ENCODE measurements at places on chromosomes 12 and 14.
A peak's percentile ranks its signal among the peaks of the same experiment; 100 is the strongest.

DNA sequence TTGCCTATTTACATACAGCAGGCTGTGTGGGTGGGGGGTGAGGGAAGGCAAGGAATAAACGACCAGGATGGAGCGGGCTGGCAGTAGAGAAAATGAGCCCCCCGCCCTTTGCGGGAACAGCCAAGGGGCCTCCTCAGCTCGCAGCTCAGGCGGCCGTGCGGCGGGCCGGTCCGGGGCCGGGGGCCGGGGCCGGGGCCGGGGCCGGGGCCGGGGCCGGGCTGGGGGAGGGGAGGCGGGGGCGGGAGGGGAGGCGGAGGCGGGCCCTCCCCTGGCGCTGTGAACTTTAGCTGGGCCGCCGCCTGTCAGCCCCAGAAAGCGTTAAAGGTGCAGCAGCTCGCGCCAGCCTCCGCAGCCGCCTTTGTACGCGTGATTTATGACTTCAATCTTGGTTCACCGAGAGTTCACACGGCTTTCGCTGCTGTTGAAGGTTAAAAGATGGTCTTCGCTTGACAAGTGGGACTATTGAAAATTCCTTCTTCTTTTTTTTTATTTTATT is 28.8 kb downstream of the HOXC4 start:
- peak; percentile 38 for DNase-seq

DNA sequence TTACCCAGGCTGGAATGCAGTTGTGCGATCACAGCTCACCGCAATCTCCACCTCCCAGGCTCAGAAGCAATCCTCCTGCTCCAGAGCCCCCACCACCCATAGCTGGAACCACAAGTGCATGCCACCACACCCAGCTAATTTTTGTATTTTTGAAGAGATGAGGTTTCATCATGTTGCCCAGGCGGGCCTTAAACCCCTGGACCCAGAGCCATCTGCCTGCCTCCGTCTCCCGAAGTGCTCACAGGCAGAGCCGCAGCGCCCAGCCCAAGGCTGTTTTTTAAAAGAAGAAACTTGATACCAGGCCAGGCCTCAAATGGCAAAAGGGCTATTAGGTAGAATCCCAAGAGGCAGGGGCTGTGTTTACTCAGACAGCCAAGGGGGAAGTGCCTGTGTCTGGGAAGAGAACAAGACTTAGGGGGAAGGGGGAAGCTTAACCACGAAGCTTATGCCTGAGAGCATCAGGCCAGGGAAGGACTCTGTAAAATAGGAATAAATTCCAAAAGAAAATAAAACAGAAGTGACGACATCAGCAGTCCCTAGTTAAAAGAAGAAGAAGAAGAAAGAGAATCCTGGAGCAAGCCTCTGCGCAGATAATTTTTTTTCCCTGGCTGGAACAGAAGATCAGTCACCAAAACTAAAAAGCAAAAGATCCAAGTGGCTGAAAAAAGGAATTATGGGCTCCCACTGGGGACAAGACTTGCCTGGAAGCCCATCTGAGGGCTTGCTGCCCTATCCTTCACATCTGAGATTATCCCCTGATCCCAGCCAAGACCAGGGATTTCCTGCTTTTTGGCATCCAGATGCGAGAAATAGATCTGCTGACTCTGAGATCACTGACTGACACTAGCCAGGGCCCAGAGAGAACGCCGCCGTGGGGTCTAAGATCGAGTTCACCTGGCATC is 170.5 kb downstream of the NDUFA12 start:
- DNase-seq: peak; percentile 77

- DNase-seq: no peak
Measured at GRCh38 chr14:57408037-57408436, 17.7 kb downstream of the NAA30 start.

GRCh38 chr14:106530423-106531107 is 1004.2 kb downstream of the TMEM121 start:
- no peak for DNase-seq

GRCh38 chr14:103802356-103802755 is 45.0 kb downstream of the PPP1R13B start:
- peak; percentile 68 for DNase-seq

DNA sequence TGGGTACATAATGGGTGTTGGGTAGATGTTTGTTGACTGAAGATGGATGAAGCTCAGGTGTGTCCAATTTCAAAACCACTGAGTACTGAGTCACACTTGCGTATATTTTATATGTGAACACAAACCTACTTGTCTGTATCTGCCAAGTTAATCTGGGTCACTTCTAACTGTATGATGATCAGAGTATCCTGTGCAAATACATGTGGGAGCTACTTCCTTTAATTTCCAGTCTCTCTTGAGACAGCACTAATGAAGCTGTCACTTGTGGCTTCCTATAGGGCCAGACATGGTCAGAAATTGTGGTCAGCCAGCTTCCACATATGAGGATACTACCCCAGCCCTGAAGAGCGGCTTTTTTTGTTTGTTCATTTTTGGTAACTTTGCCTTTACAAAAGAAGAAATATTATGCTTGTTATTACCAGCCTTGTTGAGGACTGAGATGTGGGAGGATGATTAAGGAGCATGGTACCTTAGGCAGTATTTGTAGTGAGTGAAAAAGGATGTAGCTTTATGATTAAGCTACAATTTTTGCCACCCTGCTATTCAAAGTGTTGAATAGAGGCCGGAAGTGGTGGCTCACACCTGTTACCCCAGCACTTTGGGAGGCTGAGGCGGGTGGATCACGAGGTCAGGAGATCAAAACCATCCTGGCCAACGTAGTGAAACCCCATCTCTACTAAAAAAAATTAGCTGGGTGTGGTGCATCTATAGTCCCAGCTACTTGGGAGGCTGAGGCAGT is 32.4 kb downstream of the PLXNC1 start:
- DNase-seq: no peak

- DNase-seq: peak; percentile 43
Measured at GRCh38 chr14:60722357-60723115, 1.6 kb downstream of the SIX4 start.

DNA sequence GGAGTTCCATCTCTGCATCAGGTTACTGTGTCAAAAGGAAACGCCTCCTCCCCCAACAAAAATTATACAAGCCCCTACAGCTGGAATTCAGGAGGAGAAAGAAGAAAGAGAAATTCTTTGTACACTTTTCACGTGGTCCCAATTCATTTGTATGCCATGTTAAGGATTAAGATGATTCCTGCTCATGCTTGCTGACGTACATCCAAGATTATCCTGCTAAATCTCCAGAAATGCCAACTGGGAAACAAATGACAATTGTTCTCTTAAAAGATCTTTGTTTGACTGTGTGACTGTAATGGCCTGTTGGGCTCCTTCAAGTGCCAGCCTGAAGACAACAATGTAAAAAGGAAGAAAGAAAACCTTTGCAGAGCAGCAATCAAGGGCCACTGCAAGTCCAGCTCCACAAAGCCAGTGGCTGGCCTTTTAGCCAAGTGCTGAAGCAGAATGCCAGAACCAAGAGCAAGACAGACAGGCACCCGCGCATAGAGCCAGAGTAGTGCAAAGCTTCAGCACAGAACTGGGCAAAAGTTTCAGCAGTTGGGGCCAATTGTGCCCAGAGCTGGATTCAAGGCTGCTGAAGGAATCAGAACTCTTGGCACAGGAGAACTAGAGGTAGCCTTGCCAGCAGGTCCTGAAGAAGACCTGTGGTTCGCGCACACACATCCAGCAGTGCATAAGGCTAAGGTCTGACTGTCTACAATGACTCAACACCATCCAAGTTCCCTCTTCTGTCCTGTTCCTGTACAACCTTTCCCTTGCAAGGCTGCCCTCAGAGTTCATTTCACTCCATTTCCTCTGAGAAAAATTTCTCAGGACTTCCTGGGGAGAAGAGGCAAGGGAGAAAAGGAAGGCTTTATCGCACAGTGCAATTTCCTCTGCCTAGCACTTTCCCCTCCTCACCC is 209.7 kb upstream of the BMP4 start:
- no peak for DNase-seq

GRCh38 chr12:51862947-51863346 is 14.4 kb upstream of the FIGNL2 start:
- no peak for DNase-seq

DNA sequence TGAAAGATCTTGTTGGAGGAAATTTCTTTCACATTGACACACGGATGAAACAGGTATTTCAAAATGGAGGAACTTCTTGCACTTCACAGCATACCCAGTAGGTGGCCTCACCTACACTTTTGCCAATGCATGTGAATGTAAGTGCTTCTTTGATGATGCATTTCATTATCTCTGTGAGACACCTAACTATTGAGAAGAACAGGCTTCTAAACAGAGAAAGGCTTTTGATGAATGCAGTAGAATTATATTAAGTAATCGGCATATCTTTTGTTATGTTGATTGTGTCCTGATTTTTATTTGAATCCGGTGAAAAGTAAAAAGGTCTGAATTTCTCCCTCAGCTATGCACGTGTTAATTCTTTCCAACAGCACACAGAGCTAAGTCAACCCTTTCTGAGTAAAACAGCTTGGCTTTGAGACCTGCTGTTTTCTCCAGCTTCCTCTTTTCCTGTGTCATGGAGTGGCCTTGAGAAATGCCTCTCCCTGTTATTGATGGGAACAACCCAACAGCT is 399.0 kb downstream of the NAV3 start:
- peak; percentile 44 for DNase-seq

GRCh38 chr12:46217541-46218321 is 51.1 kb downstream of the SLC38A1 start:
- DNase-seq: no peak

GRCh38 chr14:74942181-74942580 is 13.2 kb downstream of the PGF start:
- DNase-seq: no peak

DNA sequence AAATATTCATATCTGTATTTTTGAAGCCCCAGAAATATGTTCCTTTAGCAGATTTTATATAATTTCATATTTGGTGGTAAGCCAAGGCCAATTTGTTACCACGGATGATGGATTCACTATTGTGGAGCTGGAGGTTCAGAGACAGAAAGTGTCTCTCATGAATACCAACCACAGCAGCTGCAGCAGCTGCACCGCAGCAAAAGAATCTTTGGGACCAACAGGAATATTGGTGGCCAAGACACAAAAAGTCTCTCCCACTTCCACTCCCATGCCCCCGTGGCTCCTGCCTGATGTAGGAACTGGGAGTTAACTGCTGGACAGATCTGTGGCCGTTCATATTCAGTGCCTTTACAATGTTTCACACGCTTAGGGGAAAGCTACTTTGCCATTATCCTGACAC is 155.3 kb downstream of the ADAMTS20 start:
- no peak for DNase-seq

GRCh38 chr14:62956413-62956812 is 88.8 kb downstream of the KCNH5 start:
- DNase-seq: no peak

DNA sequence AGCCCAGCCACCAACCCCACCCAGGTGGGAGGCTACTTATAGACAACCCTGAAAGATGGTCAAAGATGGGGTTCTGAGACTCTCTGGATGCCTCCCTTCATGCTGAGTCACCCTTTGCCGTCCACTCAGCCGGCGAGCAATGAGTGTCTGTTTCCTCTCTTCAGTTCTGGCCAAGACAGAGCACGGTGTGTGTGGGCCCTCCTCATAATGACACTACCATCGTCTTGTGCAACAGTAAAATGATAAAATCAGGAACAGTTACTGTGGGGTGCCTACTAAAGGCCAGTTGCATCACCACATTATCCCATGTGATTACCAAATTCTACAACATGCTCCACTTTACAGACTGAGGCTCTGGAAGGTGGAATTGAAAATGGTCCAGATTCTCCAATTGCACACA is 7.0 kb upstream of the BDKRB1 start:
- no peak for DNase-seq

GRCh38 chr12:43836475-43836989 is 651 bp downstream of the TMEM117 start:
- peak; percentile 47 for DNase-seq

DNA sequence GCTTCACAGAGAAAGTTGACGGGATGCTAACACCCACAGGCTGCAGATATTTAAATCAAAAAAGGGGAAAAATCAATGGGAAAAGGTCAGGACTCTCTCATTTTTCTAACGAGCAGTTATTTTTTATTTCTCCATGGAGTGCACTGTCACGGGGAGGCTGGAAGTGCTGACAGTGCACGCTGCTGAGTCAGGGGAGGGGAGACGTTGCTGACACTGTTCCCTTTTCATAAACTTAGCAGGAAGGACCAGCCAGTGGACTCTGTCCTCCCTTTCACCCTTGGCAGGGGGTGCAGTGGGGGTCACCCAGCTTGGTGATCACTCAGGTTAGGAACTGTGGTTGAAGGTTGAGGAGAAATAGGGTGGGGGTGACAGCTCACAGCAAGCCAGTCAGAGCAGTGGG is 65.6 kb upstream of the FUT8 start:
- DNase-seq: no peak

- no peak for DNase-seq
Measured at GRCh38 chr14:82951171-82951570, 1417.5 kb upstream of the SEL1L start.

GRCh38 chr12:52125476-52125900 is 46.0 kb downstream of the SMIM41 start:
- peak; percentile 65 for DNase-seq

GRCh38 chr12:54394281-54394719 is 9.8 kb upstream of the ZNF385A start:
- peak; percentile 28 for DNase-seq

GRCh38 chr14:98594156-98594555 is 677.8 kb downstream of the BCL11B start:
- no peak for DNase-seq

DNA sequence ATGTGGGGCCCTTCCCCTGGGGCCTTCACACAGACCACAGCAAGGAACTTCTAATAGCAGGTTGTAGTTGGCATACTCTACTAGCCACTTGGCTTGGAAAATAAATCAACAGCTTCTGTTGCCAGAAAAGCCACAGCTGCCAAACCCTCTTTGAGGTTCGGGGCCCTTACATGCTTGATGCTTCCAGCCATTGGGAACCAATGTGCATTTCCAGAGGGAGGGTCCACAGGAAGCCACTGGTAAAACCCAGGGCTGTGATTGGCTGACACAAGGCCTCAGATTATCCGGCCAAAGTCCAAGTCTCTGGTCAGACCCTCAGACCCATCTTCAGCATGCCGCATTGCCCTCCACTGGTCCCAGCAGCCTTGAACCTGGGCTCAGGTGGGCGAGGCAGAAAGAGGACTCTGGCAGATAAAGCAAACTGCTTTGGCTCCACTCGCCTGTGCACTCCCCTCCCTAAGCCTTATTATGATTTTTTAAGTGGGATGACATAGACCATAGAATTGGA is 214.4 kb downstream of the BCL11B start:
- no peak for DNase-seq

DNA sequence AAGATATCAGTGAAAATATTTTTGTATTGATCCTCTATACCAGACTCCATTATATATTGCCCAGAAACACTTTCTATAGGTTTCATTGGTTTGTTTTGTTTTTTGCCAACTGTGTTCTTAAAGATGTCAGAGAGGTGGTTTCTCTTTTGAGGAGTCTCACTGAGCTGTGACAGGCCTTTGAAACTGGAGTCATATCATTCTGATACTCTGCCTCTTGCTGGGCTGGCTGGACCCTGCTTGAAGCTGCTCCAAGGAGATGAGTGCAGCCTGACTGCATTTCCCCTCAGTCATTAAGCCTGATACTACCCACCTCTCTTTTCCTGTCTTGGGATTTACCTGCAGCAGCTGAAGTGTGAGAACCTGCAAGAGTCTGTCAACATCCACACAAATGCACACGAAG is 16.4 kb upstream of the TAS2R30 start:
- no peak for DNase-seq
